ENCODE measurements at places on chromosomes 13 and 19.
A peak's percentile ranks its signal among the peaks of the same experiment; 100 is the strongest.

- DNase-seq: no peak
These were observed 7.3 kb upstream of the CCNE1 start for GRCh38 chr19:29804493-29804892.

DNA sequence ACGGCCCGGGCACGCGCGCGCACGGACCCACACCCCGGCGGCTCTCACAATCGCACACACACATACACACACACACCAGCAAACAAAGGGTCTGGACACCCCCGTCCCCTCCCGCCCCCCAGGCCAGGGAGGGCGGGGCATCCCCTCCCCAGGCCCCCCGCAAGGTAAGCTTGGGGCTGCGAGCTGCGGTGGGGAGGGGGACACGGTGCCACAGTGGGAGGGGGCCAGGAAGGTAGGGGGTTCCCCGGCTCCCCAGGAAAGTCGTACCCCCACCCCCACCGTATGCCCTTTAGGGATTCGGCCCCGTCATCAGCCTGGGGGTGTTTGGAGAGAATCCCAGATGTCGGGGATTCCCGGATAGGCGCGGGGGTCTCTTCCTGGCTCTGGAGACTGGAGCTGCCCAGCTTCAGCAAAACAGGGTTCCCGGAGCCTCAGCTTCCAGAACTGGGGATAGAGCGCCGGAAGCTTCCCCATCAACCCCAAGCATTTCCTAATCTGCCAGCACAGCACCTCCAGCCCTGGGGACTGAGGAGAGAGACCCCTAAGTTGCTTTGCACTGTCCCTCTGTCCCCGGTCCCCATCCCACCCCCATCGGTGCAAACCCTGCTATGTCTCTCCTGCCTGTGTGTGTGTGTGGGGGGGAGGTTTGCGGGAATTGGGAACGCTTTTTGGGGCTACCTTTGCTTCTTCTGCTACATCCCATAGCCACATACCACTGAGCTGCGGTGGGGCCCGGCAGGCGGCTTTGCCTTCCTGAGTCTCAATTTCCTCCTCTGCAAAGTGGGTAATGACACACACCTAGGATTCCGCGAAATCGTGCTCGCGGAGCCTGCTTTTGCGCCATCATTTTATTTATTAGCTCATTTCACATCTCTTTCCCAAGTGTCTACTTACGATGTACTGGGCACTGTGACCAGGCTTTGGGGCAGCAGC is 1.8 kb upstream of the CDC37 start:
- DNase-seq: no peak

- no peak for DNase-seq
These were observed 31.8 kb upstream of the RFXAP start for GRCh38 chr13:36787181-36787580.

- peak; percentile 22 for DNase-seq
These were observed at the start of gene ABCC4 for GRCh38 chr13:95301183-95301967. TSS of gene ABCC4 (minus strand) at chr13:95301451. CDS start at chr13:95301314, 137 bp downstream.

Measured in activated CD4-positive, CD25-positive, alpha-beta regulatory T cell treated with anti-CD3 and anti-CD28 coated beads, Interleukin-2, amount 50 U/mL, for 16 hours (primary cell).